ENCODE measurements at places on chromosomes 5 and 9.

- no peak for DNase-seq
Observed at GRCh38 chr9:109442716-109443115, 55.4 kb downstream of the PTPN3 start.

- no peak for DNase-seq
Observed at GRCh38 chr5:112552216-112552615, 133.1 kb upstream of the EPB41L4A start.

DNA sequence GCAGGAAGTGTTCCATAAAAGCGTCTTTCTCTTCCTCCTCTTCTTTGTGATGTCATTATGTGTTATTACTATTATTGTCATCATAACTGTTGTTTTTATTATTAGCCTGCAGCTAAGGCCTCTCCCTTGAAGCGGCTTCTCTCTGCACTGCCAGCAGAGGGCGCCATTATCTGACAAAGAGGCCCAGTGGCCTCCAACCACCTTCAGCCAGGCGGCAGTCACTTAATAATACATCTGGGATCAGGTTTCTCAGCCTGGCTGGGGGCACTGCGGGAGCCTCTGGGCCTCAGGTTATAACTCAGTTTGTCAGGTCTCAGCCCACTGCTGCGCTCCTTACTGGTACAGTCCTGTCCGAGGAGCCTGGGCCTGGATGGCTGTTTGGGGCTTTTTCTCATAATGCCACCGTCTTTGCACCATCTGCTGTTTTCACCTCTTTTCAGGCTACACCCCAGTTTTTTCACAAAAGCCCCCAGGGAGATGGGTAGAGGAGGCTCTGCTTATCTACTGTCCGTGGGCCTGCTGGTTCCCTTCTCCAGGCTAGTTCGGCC, 281.9 kb downstream of the NSG2 start:
- DNase-seq = peak; percentile 64

DNA sequence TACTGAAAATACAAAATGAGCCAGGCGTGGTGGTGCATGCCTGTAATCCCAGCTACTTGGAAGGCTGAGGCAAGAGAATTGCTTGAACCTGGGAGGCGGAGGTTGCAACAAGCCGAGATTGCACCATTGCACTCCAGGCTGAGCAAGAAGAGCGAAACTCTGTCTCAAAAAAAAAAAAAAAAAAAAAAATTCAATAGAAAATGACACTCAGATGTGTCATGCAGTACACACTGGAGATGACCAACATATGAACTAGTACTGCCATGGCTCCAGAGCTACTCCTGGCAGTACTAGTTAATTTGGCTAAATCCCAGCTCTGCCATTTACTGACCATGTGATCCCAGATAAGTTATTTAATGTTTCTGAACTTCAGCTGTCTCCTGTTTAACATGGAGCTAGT, 7.3 kb downstream of the ATOX1 start:
- no peak for DNase-seq

GRCh38 chr5:139105621-139106071, 92.5 kb downstream of the SIL1 start:
- DNase-seq = no peak

- no peak for DNase-seq
Observed at GRCh38 chr5:93791518-93791972, 50.1 kb upstream of the POU5F2 start.

DNA sequence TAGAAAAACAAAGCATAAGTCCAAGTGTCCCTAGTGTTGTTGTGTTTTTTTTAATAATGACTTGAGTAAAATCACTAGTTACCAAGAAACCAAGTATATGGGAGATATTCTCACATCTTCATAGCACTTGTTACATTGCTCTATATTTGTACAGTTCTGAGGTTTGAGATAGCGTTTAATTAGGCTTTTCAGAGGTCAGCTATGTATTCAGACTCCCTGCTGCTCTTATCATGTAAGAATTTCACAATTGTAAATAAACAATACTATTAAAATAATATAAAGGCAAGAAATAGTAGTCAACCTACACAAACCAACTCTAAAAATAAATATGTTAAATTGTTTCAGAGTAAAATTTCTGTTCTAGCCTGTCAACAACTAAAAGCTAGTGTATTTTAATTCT, 761.9 kb upstream of the FAM174A start:
- no peak for DNase-seq

- no peak for DNase-seq
Observed at GRCh38 chr5:143554187-143554717, 150.8 kb upstream of the NR3C1 start.

- no peak for DNase-seq
Observed at GRCh38 chr5:14184082-14184481, 40.9 kb downstream of the TRIO start.

Data from activated CD4-positive, alpha-beta T cell treated with anti-CD3 and anti-CD28 coated beads, Interleukin-2, Interleukin-4, amounts not matched to agents 100 ng/mL and 50 ng/mL, durations not matched to agents 16 hours and 8 hours (primary cell).